Mesothelial cell of epicardium (in vitro differentiated cells): ENCODE measurements at places on chromosomes 3 and 15.

- no peak for DNase-seq
Measured at GRCh38 chr15:74007820-74008371, 13.4 kb downstream of the PML start.

- no peak for DNase-seq
Measured at GRCh38 chr3:24503616-24504113, 9.0 kb upstream of the THRB start.

DNA sequence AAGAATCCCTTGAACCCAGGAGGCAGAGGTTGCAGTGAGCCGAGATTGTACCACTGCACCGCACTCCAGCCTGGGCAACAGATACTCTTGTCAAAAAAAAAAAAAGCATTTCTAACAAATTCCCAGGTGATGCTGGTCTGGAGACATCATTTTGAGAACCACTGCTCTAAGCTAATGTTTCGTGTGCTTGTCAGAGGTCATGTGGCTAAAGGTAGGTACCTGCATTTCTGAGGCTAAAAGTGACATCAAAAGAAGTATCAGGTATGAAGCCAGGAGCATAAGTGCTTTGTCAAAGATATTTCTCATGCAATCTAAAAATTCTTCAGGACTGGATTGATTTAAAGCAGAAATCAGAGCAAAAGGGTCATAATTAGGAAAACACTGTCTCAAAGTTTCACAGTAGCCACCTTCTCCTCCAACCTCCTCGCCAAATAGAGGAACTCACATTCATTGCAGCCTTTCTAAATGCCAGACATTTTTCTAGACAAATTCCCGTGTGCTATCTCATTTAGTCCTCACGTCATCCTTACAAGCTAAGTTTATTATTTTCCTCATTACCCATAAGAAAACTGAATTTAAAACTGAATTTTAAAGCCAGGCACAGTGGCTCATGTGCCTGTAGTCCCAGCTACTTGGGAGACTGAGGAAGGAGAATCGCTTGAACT is 25.7 kb upstream of the GSK3B start:
- DNase-seq, result no peak

GRCh38 chr3:126517291-126517951 is at the start of gene UROC1:
UROC1 (minus strand) TSS chr3:126517773; CDS start chr3:126517719, 54 bp downstream.
- DNase-seq, result no peak

- no peak for DNase-seq
Measured at GRCh38 chr3:87437765-87438164, 161.4 kb upstream of the POU1F1 start.

GRCh38 chr3:173945806-173946205 is 548.3 kb downstream of the NLGN1 start:
- DNase-seq, result no peak

DNA sequence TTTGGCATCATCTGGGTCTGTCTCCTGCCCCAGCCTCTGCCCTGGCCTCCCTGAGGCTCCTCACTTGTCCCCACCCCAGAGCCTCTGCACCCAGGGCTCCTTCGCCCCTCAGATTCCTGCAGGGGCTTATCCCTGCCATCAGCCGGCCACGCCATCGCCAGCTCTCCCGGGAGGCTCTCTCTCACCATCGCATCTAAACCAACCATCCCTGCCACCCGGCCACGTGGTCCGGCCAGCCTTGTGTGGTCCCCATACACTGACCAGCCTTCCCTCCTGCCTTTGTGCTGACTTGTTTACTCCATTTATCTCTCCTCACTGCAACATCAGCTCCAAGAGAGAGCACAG is 134.3 kb upstream of the IQSEC1 start:
- DNase-seq, result no peak

DNA sequence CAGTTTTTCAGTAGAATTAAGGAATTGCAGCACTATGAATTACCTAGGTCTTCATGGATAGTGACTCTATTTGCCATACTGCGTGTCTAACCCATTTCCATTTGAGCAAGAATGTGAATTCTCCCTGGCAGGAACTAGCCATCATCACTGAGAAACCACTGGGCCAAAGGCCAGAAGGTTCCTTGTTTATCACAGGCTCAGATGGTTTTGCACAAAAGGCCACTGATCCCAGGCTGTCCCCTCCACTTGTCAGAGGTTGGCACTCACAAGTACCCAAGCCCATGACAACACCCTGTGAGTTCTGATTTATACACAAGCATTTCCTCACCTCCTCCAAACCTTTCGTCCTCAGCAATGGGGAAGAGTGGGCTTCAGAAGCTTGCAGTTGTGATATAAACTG is 131.8 kb downstream of the FOXB1 start:
- no peak for DNase-seq

DNA sequence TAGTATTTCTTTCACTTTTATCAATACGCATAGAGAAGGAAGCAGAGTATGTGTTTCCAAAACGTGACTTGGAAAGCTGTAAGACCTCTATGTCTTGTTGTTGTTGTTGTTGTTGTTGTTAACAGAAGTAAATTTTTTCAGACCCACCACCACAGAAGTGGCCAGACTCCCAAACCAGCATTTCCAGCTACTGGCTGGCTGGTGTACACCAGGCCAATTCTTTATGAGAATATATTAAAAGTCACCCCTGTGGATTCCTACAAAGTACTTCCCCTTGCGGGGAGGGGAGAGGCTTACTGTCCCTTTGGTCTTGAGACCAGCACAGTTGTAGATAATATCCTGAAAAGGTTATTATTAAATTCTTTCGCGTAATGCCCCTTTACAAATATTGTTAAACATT is 1.6 kb upstream of the FOXP1 start:
- DNase-seq, result no peak

DNA sequence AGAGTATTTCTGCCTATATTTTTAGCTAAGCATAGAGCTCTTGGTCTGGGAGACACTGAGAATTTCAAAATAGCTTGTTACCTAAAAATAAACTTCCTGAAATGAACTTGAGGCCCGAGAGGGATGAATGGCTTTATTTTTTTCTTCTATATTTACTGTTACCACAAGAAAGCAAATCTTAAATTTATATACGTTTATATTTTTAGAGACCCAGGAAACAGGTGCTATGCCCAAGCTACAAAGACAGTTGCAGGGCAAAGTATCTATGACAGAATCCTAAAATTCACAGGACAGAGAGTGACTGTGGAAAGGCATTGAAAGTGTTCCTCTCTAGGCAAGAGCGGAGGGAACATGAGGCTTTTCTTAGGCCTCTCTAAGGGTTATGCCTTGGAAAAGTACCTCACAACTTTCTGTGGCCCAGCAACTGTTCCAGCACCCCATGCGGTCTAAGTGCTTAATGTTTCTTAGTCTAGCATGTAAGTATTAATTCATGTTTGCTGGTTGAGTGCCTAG is 36.5 kb downstream of the TGFBR2 start:
- DNase-seq, result no peak

DNA sequence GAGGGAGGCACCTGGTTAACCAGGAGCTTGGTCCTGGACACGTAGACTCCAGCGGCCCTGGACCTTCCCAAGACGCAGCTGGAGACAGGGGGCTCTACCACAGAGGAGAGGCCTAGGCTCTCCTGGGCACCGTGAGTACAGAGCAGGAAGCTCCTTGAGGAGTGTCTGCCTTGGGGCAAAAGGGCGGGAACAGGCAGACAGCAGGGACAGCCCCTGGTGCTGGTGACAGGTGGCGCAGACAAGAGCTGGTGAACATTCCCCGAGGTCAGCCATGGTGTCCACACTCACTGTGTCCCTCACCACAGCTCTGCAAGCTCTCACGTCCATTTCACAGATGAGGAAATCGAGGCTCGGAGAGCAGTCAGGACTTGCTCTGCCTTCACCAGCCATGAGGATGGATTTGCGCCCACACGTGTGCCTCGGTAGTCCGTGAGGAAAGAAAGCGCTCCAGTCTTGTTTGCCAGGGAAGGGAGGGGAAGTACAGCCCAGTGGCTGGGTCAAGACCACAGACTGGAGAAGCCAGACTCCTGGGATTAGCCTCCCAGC is 2.6 kb upstream of the PLXNA1 start:
- no peak for DNase-seq

DNA sequence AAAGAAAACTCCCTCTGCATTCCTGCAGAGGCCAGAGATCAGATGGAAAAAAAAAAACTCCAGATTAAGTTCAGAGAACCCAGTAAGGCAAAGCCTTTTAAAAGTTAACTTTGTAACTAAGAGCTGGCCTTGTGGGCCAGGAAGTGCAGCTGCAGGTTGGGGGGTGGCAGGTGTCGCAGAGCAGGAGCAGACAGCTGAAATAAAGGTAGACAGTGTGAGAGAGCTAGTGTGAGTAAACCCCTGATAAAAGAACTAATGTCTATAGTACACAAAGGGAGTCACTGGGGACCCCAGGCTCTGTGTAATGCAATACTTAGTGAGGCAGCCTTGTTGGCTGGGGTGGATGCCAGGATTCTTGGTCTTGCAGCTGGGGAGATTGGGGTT is 42.1 kb downstream of the PPCDC start:
- DNase-seq, result no peak

- no peak for DNase-seq
Measured at GRCh38 chr3:179082416-179082815, 10.8 kb upstream of the ZMAT3 start.

DNA sequence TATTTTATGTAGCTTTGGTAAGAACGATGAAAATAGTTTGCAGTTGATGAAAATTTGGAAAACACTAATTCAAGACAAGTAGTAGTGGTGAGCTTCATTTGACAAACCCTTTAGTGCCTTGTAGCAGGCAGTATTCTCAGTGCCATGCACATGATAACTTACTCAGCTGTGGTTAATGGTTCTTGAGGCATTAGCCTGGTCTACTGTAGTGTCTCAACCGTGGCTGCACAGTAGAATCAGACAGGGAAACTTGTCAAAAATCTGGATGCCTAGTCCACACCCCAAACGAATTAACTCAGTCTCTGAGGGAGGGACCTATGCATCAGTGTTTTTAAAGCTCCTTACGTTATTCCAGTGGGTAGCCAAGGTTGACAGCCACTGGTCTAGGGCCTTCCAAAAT is 45.4 kb downstream of the PSMD6 start:
- DNase-seq, result no peak

DNA sequence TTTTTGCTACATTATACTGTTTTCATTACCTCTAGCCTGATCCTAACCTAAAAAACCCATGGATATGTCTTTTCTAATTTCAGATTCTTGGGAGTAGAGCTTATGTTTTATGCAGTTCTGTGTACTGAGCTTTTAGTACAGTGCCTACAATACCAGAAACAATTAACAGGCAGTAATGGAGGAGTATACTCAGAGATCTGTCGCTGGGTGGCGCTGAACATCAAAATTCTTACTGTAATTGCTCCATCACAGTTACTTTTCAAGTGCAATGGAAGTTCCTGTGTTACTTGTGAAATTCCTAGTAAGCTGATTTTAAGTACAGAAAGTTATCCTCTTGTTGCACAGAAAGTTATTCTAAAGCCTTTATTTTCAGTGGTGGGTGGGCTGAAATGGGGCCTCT is 66.9 kb downstream of the RNF13 start:
- peak; percentile 64 for DNase-seq

DNA sequence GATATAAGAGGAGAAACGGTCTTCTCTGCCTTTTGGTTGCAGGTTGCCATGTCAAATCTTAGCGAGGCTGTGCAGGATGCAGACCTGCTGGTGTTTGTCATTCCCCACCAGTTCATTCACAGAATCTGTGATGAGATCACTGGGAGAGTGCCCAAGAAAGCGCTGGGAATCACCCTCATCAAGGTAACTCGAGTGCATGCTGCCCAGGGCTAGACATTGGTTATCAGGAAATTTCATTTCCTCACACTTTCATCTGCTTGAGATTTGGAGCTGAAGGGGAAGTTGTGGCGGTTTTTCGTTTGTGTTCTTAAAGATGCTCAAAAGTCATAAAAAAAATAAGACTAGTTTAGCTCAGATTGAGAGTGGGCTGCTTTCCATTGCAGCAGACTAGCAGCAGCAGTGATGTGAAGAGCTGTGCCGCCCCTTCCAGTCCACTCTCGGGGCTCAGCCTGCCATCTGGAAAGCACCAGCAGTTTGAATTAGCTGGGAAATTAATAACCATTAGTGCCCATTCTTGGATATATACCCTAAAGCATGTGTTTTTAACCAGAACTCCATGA is 32.2 kb downstream of the GPD1L start:
- DNase-seq, result no peak

- no peak for DNase-seq
Measured at GRCh38 chr3:37545479-37545878, 316.2 kb upstream of the CTDSPL start.

GRCh38 chr15:99213187-99213811 is 36.1 kb downstream of the TTC23 start:
- DNase-seq, result peak; percentile 32

GRCh38 chr3:13492048-13492447 is 11.9 kb downstream of the HDAC11 start:
- no peak for DNase-seq

DNA sequence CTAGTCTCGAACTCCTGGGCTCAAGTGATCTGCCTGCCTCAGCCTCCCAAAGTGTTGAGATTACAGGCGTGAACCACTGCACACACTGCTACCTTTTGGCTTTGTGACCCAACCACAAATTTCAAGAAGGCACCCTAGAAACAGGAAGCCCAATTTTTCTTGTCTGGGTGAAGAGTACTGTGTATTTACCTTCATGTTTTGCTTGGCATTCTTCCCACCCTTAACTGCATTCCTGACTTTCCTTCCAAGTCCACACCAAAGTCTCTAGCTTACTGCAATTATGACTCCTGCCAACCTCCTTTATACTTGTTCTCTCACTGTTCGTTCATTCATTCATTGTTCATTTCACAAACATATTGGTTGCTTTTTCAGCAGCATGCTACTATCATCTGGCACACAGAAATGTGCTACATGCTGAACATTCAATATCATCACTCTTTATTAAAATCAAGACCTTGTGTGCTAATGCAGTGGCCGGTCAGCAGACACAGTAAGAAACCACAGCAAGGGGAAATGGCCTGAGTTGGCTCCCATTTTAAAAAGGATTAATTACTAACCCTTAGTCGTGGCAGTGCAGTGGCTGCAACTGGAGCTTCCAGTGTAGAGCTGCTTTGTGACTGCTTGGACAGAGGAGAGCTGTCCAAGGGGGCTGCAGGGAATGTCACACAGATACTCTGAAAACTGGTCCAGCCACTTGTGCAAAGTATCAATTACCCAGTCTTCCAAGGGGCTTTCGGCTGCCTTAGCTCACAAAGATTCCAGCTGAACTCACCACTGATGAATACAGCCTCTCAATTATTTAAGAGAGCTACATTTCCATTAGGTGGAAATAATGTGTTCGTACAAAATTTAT is 94.0 kb downstream of the ETFA start:
- DNase-seq, result no peak

GRCh38 chr15:31843426-31844055 is 186.8 kb upstream of the CHRNA7 start:
- DNase-seq, result no peak

DNA sequence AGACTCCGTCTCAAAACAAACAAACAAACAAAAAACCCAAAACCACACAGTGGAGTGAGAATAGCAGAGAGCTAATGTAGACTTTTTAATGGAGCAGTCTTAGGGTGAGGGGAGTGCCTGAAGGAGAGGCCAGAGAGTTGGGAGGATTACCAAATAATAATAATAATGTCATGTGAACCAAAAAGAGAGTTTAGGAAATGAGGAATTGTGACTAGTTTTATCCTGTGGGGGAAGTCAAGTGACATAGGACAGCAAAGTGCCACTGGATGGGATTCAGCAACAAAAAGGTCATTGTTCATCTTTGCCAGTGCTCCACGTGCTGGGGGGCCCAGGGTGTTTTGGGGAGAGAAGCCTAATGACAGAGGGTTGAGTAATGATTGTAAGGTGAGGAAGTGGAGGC is 12.9 kb downstream of the GPR87 start:
- no peak for DNase-seq
